ENCODE measurements at places on chromosomes 16 and 17.
A peak's percentile ranks its signal among the peaks of the same experiment; 100 is the strongest.

DNA sequence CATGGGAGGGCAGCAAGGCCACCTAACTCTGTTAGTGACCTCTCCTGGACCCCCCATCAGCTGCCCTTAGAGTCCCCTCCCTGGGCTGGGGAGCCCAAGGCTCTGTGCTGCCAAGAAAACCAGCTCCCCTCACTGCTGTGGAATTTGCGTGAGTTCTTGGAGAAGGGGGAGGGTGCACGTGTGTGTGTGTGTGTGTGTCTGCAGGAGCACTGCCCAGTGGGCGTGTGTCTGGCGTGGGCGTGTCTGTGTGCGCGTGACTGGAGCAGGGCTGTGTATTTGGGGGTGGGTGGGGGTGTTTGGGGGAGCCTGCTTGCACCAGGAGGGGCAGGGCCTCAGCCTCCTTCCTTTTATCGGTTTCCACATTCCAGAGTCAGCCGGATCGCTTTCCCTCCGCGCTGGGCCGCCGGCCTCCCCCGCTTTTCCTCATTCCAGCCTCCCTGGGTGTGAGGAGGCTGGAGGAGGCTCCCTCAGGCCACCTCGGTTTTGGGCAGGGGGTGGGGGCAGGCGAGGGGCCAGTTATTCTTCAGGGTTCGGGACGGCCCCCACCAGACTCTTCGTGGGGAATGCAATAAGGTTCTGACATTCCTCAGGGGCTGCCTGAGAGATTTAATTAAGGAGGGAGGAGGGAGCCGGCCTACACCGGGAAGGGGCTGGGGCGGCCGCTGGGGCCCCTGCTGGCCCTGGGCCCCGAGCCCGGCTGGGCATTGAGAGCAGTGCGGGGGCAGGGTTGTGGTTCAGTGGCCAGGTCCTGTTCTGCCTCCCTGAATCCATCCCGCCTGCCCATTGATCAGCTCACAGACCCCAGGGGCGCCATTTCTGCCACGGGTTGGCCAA, 2.5 kb downstream of the VASN start:
- DNase-seq: no peak

DNA sequence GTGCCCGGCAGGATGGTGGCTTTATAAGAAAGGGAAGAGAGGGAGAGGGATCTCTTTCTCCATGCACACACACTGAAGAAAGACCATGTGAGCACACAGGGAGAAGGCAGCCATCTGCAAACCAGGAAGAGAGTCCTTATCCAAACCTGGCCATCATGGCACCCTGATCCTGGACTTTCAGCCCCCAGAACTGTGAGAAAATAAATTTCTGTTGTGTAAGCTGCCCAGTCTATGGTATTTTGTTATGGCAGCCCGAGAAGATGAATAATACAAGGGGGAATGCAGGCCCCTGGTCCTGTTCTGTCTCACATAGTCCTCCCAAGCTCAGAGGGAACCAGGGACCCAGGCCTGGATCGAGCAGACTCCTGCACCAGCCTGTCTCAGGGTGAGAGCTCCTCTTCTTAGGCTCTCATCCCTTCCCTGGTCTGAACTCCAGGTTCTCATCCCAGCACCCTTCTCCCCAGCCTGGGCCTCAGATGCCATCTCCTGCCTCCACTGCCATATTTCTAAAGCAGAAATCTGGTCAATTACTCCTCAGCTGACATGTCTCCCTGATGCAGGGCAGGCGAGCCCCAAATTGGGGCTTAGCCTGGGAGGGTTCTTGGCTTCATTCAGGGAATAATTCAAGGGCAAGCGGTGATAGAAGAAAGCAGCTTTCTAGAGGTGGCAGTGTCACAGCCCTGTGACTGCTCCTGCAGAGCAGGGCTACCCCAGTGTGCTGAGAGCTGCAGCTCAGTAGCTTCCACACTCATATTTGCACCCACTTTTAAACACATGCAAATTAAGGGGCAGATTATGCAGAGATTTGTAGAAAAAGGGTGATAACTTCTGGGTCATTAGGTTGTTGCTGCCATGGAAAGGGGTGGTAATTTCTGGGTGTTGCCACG, 28.8 kb downstream of the IGFBP4 start:
- no peak for DNase-seq

DNA sequence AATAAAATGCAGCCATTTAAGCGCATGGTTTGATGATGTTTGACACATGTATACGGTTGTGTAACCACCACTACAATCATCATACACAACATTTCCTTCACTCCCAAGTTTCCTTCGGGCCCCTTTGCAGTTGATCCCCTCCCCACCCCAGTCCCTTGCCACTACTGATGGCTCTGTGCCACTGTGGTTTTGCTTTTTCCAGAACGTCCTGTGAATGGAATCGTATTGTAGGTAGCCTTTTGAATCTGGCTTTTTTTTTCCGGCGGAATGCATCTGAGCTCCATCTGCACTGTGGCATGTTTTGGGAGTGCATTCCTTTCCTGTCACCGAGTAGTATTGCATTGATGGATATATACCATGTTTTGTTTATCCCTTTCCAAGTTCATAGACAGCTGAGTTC, 15.1 kb upstream of the MAP2K3 start:
- DNase-seq: no peak

GRCh38 chr16:68764862-68765261, 27.8 kb downstream of the CDH1 start:
- DNase-seq: no peak

GRCh38 chr16:78235168-78235800, 135.8 kb downstream of the WWOX start:
- peak; percentile 28 for DNase-seq

DNA sequence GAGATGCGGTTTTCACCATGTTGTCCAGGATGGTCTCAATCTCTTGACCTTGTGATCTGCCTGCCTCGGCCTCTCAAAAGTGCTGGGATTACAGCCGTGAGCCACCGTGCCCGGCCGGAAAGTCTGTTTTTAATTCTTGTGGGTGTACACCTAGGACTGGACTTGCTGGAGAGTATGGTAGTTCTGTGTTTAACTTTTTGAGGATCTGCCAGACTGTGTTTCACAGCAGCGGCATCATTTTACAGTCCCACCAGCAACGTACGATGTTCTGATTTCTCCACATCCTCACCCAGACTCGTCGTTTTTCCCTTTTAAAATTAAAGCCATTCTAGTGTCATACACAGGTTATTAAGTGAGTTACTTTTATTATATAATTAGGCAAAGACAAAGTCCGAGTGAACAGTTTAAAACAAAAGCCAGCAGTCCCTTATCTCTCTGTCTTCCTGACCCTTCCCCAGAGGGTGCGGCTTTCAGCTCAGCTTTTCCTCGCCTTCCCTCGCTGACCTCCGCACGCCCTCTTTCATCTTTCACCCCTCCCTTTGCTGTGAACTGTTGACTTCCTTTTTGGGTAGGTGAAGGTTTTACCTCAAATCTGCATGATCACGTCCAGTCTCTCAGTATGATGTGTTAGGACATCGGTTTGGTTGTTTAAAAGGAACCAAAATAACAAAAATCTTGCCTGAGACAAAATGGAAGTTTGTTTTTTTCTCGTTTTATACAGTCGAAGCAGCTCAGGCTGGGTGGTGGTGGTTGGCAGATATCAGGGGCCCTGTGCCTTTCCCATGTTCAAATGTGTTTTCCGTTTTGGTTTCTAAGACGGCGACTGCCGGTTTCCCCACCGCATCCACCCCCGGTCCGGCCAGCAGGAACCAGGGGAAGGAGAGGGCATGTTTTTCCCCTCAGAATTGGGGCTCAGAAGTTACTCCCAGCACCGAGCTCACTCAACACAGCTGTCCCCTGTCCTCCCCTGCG, 18.0 kb downstream of the FAM234A start:
- no peak for DNase-seq

GRCh38 chr16:16189842-16190241, 33.5 kb downstream of the ABCC6 start:
- DNase-seq: no peak

GRCh38 chr16:87032554-87032953, 284.6 kb downstream of the C16orf95 start:
- DNase-seq: no peak

- DNase-seq: no peak
Measured at GRCh38 chr17:74429604-74430384, 2.1 kb upstream of the GPRC5C start.

DNA sequence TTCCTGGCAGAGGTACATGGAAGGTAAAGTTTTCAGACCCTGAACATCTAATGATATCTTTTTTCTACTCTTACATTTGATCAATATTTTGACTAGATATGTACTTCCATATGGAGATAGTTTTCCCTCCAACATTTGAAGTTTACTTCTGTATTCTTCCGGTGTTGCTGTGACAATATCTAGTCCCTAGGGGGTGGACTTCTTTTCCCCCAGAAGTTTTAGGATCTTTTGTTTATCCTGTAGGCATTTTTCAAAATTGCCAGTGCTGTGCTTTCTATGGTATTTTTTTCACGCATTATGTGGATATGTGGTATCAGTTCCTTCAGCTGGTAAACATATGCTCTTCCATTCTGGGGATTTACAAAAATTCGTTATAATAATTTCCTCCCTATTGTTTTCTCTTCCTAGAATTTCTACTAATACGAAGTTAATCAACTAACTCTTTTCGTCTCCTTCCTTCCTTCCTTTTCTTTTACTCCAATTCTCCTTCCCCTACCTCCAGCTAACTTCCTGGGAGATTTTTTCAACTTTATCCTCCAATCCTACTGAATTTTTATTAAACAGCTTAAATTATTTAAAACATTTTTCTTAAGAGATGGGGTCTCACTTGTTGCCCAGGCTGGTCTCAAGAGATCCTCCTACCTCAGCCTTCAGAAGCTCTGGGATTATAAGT, 26.1 kb upstream of the ZNHIT3 start:
- DNase-seq: no peak

GRCh38 chr16:57924514-57924913, 46.4 kb downstream of the CNGB1 start:
- DNase-seq: no peak

GRCh38 chr16:4364196-4365013, 7.2 kb upstream of the VASN start:
- no peak for DNase-seq

GRCh38 chr16:29974291-29975133, 844 bp downstream of the TAOK2 start:
- DNase-seq: no peak

DNA sequence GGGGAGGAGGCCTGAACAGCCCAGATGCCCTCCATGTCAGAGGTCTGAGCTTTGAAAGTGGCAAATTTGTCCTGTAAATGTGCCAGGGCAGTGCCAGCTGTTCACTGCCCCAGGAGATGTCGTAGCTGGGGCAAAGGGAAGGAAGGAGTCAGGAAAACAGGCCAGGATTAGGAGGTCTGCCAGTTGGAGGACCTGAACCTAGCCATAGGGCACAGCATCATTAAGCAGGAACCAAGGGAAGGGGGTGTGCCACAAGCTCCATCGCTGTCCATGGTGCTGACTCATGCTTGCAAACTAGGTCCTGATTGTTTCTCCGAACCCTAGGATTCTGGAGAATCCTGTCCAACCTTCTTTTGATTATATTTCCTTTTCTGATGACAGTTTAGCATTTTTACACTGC, 124.2 kb downstream of the TMEM132E start:
- no peak for DNase-seq

DNA sequence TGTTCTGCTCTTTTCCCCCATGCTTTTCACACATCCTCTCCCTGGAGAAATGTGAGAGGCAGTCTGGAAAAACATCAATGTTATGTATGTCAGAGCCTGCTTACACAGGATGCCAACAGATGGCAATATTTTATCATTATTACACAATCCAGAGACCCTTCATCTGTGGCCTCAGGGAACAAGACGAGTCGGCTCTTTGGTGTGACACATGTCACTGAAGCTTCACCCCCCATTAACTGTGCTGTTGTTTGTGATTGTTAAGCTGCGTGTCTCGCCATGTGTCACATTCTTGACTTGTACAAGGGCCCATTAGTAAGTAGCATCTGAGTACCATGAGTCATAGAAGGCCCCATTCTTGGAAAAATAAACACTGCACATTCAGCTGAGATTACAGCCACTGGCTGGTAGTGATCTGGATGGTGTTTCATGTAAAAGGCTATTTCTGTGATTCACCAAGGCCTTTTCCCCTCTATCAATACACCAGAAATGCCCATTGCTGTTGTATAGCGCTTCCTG, 682.1 kb upstream of the SOX9 start:
- peak; percentile 93 for DNase-seq

DNA sequence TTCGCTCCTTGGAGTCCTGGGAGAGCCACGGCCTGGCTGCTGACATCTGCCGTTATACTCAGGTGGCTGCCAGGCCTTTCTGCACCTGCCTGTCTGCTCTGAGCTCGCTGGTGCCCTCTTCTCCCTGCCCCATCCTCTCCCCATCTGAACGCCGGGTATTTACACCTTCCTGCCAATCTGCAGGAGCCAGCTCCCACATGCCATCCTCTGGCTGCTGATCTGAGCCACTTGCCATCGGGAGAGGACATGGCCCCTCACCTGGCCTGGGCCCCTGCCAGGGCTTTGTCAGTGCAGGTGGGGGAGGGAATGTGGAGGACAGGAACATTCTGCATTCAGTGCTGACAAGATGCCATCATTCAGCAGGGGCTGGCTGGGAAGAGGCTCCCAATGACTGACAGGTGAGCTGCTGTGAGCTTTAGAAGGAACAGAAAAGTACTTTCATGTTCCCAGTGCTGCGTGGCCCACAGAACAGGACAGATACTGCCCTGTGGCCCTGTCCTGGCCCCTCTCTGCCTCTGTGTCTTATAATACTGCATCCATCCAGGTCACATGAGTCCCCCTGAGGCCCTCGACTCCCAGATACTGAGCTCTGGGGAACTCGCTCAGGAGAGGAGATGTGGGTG, 96.3 kb upstream of the ZNF469 start:
- no peak for DNase-seq

DNA sequence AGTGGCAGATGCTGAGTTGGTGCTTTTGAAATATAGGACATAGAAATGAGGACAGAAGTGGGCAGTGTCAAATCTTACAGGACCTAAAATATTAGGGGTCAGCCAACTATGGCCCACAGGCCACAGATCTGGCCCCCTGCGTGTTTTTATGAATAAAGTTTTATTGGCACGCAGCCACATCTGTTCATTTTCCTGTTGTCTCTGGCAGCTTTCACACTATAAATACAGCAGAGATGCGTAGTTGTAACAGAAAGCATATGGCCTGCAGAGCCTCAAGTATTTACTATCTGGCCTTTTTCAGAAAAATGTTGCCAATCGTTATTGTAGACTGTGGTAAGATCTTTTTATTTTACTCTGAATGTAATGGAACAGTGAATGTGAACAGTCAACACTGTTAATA, 82.8 kb downstream of the ABCC6 start:
- DNase-seq: no peak

DNA sequence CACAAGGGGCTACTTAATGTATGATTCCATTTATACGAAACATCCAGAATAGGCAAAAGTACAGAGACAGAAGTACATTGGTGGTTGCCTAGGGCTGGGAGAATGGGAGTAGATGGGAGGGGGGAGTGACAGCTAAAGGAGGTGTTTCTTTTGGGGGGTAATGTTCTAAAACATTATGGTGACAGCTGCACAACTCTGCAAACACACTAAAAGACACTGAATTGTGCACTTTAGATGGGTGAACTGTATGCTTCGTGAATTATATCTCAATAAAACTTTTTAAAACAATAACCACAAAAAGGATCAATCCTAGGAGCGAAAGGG, 661 bp downstream of the LYRM9 start:
- no peak for DNase-seq
